Kidney capillary endothelial cell (primary cell): ENCODE measurements at places on chromosomes 5 and 9.

GRCh38 chr9:94911986-94912635 is 185.6 kb downstream of the AOPEP start:
- no peak for DNase-seq

- DNase-seq: no peak
Observed at GRCh38 chr5:147732291-147732883, 50.1 kb downstream of the JAKMIP2 start.

GRCh38 chr9:114156657-114157421 is 1.5 kb downstream of the COL27A1 start:
- no peak for DNase-seq

GRCh38 chr9:69028754-69029153 is 6.8 kb upstream of the FXN start:
- no peak for DNase-seq

DNA sequence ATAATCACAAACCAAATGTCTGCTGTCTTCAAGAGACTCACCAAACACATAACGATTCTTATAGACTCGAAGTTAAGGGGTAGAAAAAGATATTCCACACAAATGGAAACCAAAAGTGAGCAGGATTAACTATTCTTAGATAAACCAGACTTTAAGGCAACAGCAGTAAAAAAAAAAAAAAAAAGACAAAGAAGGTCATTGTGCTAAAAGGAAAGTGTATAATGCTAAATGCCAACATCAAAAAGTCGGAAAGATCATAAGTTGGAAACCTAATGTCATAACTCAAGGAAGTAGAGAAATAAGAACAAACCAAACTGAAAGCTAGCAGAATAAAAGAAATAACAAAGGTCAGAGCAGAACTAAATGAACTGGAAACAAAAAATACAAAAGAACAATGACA is 714.6 kb downstream of the SEMA5A start:
- DNase-seq: no peak

DNA sequence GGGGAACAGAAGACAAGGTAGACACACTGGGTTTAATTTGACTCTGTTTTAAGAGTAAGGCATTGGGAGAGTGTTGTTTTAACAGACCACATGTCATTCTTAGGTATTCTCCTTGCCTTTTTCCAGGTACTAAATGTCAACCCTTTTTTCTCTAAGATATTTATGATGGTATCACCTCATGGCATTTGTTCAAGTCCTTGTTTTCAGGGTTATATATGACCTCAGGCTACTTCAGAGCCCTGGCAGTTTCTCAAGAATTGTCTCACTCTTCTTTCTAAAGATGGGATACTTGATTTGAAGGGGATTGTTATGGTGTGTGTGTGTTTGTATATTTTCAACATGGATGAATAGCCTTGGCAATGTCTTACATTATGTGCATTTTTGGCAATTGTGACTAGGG is 131.1 kb upstream of the ACTBL2 start:
- no peak for DNase-seq

- no peak for DNase-seq
Observed at GRCh38 chr9:136328622-136329041, 1.3 kb downstream of the GPSM1 start.

DNA sequence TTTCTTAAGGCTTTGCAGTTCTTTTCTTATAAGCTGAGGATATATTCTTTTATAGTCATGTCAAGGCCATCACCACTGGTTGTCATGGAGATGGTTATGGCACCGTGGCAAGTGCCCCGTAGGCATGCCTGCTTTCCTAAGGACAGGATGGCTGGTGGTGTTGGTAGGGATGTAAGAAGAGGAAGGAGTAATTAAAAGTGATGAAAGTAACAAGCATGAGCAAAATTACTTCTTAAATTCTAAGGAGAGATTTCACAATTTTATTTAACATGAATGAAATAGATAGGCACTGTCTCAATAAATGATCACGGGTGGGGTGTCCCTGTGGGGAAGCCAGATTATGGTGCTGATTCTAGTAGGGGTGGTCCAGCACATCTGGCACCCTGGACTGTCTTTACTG is 290.2 kb upstream of the KLF4 start:
- no peak for DNase-seq

GRCh38 chr5:28390341-28390740 is 1352.0 kb upstream of the CDH9 start:
- no peak for DNase-seq

DNA sequence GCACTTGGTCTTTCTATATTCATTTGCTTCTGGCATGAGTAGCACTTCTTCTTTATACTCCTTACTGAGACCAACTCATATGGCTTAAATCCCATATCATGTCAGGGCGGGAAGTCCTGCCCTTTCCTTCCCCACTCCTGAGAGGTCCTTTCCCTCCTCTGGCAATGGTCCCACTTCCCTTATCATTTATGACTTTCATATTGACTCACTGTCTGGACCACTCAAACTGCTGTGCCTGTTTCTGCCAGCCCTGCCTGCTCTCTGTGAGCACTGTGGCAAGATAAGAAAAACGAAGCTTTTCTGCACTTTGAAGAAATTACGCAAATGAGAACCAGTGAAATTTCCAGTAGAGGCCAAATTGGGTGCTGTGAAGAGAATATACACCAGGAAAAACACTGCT is 58.1 kb downstream of the ZNF474 start:
- DNase-seq: peak; percentile 75

DNA sequence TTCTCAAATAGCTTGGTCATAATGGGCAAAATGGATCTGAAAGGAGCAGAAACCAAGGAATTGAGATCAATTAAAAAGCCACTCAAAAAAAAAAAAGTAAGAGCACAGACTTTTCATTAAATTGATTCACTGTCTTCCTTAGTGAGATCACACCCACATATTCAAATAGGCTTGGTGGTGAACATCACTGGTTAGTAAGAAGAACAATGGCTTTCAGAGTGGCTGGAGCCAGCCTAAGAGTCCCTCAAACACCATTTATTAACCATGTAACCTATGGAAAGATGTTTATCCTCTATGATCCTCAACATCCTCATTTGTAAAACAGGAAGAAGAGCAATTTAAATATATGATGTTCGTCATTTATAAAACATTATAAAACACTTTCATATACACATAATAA is 12.4 kb downstream of the CCDC112 start:
- DNase-seq: no peak

DNA sequence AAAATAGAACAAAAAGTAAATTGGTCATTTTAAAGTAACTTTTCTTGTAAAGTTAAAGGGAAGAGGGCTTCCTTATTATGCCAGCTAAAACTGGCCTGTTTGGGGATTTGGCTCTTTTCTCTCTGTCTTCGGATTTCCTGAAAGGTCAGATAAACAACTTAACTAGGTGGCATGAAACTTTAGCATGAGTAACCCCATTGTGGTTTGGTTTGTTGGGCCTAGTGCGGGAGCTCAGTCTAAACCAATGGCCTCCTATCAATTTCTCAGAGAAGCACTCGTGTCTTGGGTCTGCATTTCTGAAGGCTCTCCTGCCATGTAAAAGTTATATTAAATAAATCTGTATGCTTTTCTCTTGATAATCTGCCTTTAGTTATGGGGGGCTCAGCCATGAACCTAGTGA is 48.5 kb upstream of the ANKH start:
- DNase-seq: no peak

DNA sequence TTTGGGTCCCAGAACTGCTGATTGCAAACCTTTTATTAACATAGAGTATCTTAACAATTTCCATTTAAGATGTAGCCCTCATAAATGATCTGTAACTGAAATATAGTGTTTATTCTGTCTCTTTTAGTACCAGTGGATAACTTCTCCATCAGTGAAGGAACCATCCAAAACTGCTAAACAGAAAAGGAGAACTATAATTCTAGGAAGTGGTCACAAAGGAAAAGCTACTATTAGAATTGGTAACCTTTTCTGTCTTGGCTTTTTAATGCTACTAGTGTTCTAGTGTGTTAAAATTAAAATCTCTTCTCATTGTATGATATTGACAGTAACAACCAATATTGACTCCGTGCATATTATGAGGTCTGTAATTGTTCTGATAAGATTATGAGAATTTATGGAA is 12.8 kb downstream of the CEP78 start:
- DNase-seq: no peak

DNA sequence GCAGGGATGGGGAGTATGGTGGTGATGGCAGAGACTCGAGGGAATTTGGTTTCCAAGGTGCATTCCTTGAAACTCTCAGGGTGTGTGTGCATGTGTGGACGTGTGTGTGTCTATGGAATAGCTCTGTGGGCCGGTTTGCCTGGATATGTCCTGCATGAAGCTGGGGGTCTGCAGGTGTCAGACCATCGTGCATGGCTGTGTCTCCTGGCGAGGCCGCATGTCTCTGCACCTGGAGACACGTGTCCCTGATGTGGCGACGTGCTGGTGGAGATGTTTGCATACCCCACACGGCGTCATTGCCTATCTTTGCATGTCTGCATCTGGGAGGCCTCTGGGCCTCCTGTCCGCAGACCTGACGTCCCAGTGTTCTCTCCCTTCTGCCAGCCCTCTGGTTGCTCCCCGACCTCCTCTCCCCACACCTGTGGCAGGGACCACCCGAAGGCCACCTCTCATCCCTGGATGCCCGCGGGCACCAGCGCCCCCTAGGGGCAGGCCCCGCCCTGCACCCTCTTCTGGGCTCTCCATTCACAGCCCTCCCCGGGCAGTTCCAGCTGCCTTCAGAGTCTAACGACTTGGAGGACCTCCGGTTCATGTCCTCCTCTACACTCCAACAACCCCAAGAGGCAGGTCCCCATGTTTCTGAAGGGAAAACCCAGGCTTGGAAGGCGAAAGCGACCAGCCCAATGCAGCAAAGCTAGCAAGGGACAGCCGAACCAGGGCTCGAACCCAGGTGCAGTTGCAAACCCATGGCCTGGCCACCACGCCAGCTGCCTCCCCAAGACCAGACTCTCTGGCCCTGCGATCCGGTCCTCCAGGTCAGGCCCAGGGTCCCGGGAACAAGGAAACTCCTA is 88.6 kb downstream of the LMX1B start:
- no peak for DNase-seq

- DNase-seq: no peak
Observed at GRCh38 chr9:95724253-95724991, 151.1 kb upstream of the ERCC6L2 start.

GRCh38 chr5:147835386-147835798 is 3.9 kb upstream of the SPINK1 start:
- no peak for DNase-seq

DNA sequence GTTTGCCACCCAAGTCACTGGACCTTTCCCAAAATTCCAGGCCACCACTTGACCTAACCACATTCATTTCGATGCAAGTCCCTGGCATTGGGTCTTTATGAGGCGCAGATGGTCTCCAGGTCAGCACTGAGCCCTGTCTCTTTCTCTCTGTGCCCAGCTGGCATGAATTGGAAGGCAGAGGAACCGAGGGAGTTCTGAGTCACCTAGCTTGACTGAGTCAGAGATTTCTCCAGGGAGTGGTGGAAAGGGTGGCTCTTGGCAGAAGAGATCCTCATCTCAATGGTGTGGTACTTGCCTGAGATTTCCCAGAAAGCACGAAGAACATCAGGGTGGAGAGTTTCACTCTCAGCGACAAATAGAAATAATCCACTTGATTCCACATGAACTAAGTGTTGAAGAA is 43.8 kb downstream of the WDR36 start:
- no peak for DNase-seq

GRCh38 chr9:110351009-110351467 is 13.4 kb upstream of the TXNDC8 start:
- no peak for DNase-seq

GRCh38 chr9:69326261-69326660 is 1.2 kb downstream of the ENTREP1 start:
- DNase-seq: no peak

- DNase-seq: no peak
Observed at GRCh38 chr9:129620669-129621295, at the start of gene C9orf50. Gene C9orf50, minus strand, starts transcription at chr9:129621101. Its CDS starts 527 bp downstream, at chr9:129620574.

- DNase-seq: no peak
Observed at GRCh38 chr9:80948066-80948465, 741.3 kb downstream of the TLE1 start.

DNA sequence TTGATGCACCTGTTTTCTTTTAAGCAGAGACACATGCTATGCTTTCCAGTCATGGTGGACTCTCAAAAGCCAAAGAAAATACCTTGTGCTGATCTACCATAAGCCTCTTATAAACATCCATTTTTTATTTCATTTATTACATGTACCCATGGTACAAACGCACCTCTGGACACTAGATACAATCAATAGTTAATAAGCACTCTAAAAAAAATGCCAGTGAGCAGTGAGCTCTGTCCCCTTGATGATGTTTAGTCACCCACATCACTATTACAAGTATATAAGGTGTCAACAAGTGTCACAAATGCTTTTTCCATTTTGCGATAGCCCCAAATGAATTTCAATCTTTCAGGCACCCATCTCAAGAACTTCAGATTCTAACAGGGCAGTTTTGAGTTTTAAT is 5.9 kb downstream of the KLF4 start:
- no peak for DNase-seq

GRCh38 chr9:69865986-69866385 is 45.4 kb downstream of the CFAP95 start:
- DNase-seq: no peak

- no peak for DNase-seq
Observed at GRCh38 chr5:135192351-135192750, 158.3 kb upstream of the PITX1 start.

- DNase-seq: no peak
Observed at GRCh38 chr9:77748214-77748772, 100.2 kb upstream of the GNA14 start.

GRCh38 chr9:105054491-105054890 is 126.5 kb upstream of the ABCA1 start:
- no peak for DNase-seq

DNA sequence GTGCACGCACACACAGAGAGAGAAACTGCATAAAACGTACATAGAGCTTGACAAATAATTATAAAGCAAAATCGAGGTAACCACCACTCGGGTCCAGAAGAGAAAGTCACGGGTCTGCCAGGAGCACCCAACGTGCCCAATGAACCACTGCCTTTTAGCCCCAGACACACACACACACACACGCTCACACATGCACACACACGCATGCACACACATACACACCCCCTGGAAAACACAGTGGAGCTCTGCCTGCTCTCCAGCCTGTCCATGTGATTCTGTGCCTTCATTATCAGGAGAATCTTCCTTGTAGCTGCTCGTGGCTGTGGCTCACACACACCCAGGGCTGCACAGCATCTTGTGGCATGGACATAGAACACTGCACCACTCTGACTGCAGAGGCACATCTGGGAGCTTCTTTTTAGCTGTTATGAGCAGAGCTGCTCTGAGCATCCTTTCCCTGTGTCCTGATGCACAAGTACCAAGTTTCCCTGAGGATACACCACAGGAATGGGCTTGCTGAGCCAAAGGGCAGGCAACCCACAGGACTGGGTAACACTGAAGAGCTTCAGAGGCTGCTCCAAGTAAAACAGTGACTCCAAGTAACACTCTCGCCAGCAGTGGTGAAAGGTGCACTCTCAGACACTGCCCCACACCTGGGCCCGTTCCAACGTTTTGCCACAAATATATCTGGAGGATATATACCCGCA is 58.9 kb downstream of the CAMSAP1 start:
- no peak for DNase-seq

- no peak for DNase-seq
Observed at GRCh38 chr5:13503017-13503416, 441.5 kb downstream of the DNAH5 start.

DNA sequence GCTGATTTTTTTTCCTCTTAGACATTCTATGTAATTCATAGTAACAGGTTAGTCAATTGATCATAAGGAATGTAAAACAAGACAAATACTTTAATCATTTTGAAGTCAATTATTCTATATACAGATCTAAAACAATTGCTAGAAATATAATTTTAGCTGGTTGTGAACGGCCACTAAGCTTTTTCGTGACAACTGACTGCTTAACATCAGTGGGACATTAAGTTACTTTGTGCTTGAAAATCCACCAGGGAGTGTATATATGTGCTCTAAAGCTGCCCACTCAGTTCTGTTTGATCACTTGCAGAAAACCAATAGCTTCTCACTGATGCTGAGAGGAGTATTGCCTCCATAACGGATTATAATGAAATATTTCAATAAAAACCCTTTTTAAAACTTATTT is 370.2 kb upstream of the CCNH start:
- no peak for DNase-seq
